ENCODE measurements at places on chromosomes 2 and 18.

DNA sequence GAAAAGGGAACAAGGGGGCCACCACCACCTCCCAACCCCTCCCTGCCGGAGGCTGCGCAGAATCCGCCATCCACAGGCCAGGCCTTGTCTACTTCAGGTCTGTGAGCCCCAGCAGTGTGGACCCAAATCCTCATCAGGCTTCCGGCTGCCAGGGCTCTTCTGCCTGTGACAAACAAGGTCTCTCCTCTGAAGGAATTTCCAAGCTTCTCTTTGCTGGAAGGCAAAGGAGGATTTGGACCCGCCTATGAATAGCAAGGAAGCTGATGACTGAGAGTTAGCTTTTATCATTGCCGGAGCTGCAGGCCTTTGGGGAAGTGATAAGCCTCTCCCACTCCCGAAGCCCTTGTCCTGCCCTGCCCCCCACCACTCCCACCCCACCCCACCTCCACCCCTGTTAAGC is 93.7 kb upstream of the SH3BP4 start:
- no peak for DNase-seq

DNA sequence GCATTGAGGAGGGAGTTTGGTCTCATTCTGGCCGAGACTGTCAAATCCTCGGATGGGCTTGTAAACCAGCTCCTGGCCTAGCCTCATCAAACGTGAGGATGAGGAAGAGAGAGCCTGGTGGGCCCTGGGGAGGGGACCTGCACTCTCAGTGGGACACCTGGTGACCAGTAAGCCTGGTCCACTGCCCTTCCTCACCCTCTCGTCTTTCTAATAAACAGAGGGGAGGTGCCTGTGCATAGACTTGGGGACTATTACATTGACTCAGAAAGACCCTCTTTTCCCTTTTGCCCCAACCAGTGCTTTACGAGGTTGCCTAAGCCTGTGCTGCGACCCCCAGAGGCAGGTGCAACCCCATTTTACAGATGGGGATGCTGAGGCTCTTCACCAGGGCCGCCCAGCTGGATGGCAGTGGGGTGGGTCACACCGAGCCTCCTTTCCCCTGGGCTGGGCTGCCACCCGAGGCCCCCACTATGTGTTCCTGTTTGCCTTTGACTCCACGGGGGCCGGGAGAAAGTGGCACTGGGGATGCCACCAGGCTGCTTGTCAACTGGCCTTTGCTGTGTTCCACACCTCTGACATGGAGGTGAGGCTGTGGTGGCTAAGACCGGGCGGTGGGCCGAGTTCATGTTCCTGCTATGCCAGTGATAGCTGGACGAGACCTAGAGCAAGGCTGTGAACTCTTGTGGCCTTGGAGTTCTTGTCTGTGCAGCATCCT is 85.9 kb downstream of the GLI2 start:
- DNase-seq: no peak

- DNase-seq: no peak
Measured at GRCh38 chr2:2831633-2832032, 500.6 kb upstream of the MYT1L start.

DNA sequence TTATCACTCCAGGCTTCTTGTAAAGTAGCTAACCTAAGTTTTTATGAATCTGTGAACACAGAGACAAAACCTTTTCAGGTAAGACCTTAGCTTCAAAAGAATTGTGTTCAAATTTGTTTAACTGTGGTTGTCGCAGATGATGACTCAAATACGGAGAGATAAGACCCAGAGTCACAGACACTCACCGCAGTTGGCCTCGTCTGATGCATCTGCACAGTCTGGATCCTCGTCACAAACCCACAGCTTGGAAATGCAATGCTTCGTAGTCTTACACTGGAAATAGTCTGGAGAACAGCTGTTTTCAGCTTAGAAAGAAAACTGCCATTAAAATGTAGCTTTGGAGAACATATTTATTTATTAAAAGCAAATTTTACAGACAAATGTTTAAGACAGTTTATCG is 1662.1 kb upstream of the NXPH2 start:
- DNase-seq: no peak

DNA sequence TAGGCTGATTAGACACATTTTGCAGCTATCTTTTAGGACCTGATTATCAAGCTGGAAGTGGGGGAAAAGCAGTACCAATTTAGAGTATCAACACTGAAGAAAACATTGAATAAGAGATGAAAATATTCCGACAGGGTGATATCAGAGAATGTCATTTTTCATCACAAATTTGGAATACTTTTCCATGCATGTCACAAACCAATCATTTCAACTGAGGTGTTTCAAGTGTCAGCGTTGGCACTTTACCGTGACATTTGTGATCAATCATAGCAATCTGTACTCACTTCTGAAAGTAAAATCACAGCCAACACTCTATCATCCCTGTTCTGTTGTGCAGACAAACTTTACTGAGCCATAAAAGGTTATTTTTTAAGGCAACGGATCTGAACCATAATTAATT is 75.4 kb downstream of the PDE1A start:
- DNase-seq: no peak

DNA sequence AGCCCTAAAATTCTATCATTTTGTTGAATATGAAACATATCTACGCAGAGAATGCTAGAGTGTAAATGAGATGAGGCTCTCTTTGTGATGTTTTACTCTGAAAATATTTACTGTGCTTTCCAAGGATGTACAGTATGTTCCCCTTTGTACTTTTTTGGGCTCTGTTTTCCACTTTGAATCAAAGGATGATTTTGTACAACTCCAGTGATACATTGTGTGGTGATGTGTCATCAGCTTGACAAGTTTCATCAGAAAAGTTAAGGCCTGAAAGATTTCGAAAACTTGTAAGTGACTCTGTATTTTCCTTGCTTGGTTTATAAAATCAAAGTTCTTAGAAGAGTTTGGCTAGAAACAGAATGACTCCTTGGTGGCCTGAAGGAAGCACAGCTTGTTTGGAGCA is 206.3 kb downstream of the LTBP1 start:
- no peak for DNase-seq

GRCh38 chr18:74694436-74694835 is 96.8 kb downstream of the ZNF407 start:
- no peak for DNase-seq

DNA sequence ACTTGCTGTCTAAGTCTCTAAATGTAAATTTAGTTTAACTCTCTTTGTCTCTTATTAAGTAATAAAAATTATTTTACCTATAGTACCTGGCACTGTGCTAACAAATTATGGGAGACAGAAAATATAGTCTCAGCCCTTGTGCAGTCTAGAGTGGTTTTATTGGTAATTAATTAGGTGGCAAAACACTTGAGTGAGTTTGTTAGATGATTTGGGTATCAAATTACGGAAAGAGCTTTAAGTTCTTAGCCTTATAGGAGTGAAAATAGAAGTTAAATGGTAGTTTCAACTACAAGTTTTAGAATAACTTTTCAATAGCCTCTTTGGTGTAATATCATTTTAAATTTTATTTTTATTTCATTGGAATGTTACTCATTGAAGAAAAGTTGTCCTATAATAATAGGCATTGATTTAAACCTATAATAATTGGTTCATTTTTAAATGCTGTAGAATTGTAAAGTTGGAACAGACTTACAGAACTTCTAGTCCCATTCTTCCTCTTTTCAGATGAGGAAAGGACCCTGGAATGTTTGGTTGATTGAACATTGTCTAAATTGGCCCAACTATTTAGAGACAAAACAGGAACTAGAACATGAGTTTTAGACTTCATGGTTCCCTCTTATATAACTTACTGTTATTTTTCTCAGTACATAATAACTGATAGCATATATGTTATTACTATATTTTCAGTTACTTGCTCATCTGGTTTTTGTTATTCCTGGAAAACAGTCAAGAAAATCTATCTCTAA is 10.2 kb upstream of the HTR2B start:
- no peak for DNase-seq

GRCh38 chr2:186691231-186691630 is 2.6 kb upstream of the FAM171B start:
- no peak for DNase-seq
